NCI-H1694 treated with DMSO at 0.1 percent for 48 hours (cell line): ENCODE measurements at places on chromosomes 4 and X.
A peak's percentile ranks its signal among the peaks of the same experiment; 100 is the strongest.

DNA sequence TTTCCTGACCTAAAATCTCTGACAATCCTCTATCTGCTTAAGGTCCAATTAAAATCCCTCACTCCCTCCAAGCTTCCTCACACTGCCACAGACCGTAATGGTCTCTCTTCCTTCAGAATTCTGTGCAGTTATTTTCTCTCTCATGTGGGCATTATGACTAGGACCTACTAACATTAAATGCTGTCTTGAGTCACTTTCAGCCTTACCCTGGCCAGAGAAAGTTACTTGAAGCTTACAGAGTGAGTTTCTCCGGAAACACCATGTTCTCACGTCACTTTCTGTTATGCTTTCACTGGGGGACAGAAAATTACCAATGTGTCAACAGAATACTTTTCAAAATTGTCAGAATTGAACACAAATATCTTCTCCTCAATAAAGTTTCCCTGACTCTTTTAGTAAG lies 271.8 kb downstream of the INPP4B start:
- no peak for DNase-seq

GRCh38 chrX:24846550-24847150 lies 152.9 kb downstream of the POLA1 start:
- no peak for DNase-seq

DNA sequence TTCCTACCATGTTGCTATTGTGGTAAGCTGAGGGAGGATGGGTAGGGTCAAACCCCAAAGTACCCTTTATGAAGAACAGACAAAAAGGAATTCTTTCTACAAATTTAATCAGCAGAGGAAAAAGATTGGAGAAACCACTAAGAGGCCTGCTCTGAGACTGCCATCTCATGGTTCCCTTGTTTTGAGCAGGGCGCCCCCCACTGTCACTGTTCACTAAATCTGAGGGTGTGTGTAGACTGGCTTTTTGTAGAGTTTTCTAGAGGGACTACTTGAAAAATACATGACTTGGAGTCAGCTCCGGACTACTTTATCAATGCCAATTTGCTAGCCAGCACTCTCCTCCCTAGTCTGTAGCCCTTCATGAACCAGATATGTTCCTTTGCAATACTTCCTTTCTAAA lies 324.8 kb downstream of the FRMPD4 start:
- DNase-seq: no peak

- DNase-seq: no peak
These were observed 65.9 kb downstream of the ATP10D start for GRCh38 chr4:47550899-47551548.

DNA sequence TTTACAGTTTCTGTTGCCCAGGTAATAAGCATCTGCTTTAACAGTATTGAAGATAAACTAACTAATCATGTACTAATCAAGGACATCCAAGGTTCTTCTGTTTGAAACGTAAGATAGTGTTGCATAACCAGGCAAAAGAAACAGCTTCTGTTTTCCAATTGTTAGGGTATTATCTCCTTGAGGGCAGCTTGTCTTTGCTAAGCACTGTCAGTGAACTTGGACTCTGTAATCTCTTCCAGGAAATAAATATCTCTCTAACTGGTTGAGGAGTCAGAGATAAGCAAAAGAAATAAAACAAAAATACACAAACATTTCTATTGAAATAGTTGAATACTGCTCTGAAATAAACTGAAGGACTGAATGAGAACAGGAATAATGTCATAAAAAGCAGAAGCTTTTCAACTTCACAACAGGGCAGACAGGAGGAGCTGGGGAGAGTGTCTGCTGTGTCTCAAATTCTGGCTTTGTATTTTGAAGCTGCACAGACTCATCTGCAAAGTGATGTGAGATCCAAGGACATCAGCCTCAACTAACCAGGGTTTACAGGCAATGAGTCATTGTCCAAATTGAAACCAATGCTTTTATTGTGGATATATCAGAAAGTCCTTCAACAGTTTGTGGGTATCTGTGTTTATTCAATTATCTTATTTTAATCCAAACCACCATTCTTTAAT lies 1253.0 kb upstream of the PCDH7 start:
- no peak for DNase-seq

DNA sequence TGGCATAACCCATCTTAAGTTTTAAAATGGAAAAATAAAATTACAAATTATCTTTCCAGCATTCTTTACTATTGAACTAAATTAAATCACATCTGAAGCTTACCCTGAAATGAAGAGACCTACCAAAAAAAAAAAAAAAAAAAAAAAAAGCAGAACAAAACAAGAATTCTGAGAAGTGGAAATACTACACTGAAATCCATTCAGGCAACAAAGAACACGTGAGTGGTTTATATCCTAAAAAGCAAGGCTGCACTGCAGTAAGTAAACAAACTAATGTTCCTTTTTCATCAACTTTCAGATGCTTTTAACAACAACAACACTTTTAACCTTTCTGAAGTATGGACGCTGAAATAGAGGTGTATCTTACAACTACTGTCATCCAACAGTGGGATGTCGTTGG lies 7.5 kb downstream of the FRYL start:
- no peak for DNase-seq

DNA sequence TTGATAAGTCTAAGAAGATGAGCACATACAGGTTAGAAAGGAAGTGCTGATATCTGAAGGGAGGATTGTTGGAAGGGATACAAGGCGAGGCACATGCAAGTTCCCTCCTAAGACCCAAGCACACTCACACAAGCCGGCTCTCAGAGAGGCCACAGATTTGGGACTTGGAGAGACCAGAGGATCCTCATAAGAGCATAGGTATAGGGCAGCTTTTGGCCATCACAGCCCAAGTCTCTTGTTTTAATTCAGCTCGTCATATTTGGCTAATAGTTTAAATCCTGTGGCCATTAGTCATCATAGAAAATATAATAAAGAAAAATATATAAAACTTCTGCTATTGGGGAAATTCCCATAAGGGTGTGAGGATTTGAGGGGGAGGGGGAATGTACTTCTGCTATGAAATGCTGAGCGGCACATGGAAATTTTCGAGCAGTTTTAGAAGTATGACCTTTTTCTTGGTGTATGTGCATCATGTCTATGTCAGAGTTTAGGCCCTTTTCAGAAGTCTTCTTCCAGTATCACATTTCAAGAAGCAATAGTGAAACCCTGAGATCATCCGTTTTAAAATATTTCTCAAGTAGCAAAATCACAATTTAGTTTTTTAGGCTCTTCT lies 97.7 kb downstream of the NFKB1 start:
- DNase-seq: no peak

- DNase-seq: no peak
These were observed 4.5 kb upstream of the GBA3 start for GRCh38 chr4:22688236-22688635.

DNA sequence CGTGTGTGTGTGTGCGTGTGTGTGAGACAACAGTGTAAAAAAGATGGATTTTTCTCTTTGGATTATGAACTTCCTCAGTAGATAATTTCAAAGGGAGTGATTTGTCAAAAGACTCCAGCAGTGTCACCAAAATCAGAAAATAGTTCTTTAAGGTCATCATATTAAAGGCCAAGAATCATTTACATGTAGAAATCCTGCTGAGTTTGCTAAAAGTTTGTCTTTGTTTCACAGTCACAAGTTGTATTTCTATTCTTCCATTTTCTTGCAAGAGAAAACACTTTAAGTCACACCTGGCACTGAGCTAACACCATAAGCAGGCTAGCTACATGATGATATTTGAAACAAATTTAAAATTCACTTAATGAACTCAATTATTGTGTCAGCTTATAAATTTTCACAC lies 222.7 kb downstream of the PACRGL start:
- DNase-seq: no peak

DNA sequence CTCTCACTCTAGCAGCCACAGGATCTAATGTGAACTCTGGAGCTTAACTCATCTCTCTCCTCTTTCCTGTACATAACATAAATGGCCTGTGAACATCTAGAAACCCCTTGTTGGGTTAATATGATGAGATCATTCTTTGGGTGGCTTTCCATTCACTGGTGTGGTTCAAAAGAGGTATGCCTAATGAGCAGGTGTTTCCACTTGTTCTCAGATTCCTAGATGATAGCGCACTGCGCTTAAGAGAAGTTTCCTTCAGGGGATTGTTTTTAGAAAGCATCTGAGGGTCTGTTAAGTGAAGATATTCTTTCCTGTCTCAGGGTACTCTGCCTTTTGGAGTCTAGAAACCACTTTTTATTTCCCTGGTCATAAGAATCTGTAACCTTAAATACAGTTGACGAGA lies 32.5 kb downstream of the FRMPD4 start:
- no peak for DNase-seq

GRCh38 chrX:110180176-110180927 lies 137.5 kb downstream of the AMMECR1 start:
- no peak for DNase-seq

- DNase-seq: no peak
These were observed 72.0 kb downstream of the SCD5 start for GRCh38 chr4:82726596-82726995.

- peak; percentile 8 for DNase-seq
These were observed 639.9 kb downstream of the SPOCK3 start for GRCh38 chr4:166594326-166594946.

DNA sequence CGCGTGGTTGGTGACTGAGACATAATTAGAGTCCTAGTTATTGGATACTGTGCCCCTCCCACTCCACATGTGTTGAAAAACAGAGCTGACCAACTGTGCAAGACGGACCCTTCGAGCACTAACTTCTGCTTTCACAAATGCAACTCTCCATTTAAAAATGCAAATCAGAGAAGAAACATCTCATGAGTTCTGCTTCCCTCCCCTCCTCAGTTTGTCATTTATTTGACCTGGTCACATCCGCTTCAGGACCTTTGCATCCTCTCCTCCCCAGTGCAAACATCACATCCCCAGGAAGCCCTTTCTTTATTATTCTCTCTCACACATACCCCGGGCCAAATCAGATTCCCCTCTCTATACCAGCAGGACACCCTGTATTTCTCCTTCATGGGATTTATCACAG lies 38.1 kb upstream of the NOCT start:
- DNase-seq: no peak

- no peak for DNase-seq
These were observed 1.6 kb upstream of the REELD1 start for GRCh38 chr4:146212781-146213180.

DNA sequence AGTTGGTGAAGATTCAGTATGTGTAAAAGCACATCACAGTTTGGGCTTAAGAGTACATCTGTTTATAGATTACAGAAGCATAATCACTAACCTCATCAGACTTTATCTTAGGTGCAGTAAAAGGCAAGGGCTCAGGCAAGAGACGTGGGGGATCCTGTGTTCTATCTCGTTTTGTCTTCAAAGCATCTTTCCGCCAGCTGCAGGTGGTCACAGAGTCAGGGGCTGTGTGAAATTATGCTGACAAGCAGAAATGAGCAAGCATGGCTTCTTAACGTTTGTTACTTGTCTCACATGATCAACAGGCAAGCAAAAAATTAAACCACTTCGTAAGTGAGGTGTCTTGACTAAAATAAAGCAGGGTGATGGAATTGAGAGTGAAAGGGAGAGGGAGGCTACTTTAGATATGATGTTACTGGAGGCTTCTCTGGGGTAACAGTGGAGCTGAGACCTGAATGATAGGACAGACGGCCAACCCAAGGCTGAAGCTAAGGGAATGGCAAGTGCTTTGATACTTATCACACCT lies 1.4 kb upstream of the TEC start:
- DNase-seq: no peak

- DNase-seq: no peak
These were observed 421.8 kb downstream of the GBA3 start for GRCh38 chr4:23114538-23114937.

GRCh38 chrX:73262991-73263390 lies 48.3 kb upstream of the NAP1L2 start:
- peak; percentile 11 for DNase-seq

- no peak for DNase-seq
These were observed 330.5 kb upstream of the ZFP42 start for GRCh38 chr4:187665086-187665485.

DNA sequence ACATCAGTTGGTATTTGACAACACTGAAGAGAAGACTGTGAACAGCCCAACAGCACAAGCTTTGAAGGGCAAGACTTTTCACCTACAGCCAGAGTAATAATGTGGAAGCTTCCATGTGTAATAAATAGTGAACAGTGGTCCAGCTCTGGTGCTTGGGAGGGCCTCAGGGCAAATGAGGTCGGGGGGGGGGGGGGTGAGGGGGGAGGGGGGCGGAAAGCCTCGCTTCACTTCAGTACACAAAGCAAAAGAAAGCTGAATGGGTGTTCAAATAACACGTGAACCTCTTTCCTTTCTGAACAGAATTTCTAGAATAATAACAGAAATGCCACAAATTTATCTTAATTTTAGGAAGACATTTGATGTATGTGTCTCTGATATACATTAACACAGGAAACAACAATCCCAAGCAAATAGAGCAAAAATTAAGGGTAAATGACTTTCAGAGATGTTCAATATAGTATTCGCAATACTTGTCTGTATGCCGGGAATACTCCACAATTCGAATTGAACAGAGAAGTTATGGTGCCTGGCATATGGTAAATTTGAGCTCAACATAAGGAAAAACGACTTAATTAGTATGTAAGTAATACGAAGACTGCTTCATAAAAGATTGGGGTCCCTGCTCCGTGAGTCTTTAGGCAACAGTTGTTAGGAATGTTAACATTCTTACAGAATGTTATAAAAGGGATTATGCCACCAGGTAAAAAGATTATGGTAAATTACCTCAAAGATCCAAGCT lies 92.6 kb downstream of the FRYL start:
- DNase-seq: no peak

GRCh38 chr4:97866821-97867556 lies 276.3 kb downstream of the STPG2 start:
- no peak for DNase-seq

DNA sequence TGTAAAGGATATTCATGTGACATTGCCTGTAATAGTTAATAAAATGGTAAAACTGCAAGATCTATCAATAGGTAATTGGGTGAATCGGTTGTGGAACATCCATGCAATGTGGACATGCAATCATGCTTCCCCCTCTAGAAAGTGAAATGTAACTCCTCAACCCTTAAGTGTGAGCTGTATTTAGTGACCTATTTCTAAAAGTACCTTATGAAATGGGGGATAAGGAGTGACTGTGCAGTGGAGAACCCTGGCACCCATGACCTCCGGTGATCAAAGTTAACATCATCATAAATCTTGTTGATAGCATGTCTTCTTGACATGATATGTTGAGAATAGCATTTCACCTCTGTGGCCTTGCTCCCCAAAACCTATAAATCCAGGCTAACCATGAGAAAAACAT lies 53.6 kb upstream of the PPARGC1A start:
- no peak for DNase-seq
